Fibroblast of the aortic adventitia (primary cell): ENCODE measurements at places on chromosomes 7 and 10. TPM values are rescaled to one million over a fixed set of nuclear protein-coding genes. Genes with fewer than 3 reads are reported as not detected.

ASB10 gene
- total RNA-seq: not detected in 2 replicates

CAV2 gene
- total RNA-seq: 51.2 and 113 TPM in 2 replicates

CLRN3 gene
- total RNA-seq: not detected in 2 replicates

CPA4 gene
- 7.7 and 29.6 TPM in 2 replicates for total RNA-seq

CALML5 gene
- total RNA-seq: not detected in 2 replicates

CHAT gene
- total RNA-seq: not detected in 2 replicates

EBF3 gene
- total RNA-seq: 5.2 and 14.7 TPM in 2 replicates
